Glomerular endothelial cell (primary cell): ENCODE measurements at places on chromosomes 1 and 21. TPM values are rescaled to one million over a fixed set of nuclear protein-coding genes. Genes with fewer than 3 reads are reported as not detected.

Gene EPS8L3
- not detected in 2 replicates for total RNA-seq

Gene GJA8
- not detected in 2 replicates for total RNA-seq

Gene JMJD4
- 20.7 and 24.8 TPM in 2 replicates for total RNA-seq

Gene AXDND1
- not detected in 2 replicates for total RNA-seq

Gene KRTAP19-3
- not detected in 2 replicates for total RNA-seq
